ENCODE measurements at places on chromosomes 13 and 19.

- DNase-seq = no peak
These were observed 237.6 kb upstream of the IRS2 start for GRCh38 chr13:110023729-110024644.

GRCh38 chr19:1063030-1063908 lies 3.7 kb upstream of the ARHGAP45 start:
- peak; percentile 66 for DNase-seq

GRCh38 chr13:102316732-102317131 lies 85.1 kb downstream of the FGF14 start:
- no peak for DNase-seq

- DNase-seq = no peak
These were observed 1.4 kb upstream of the HPN start for GRCh38 chr19:35039881-35040825.

Data from activated naive CD8-positive, alpha-beta T cell treated with anti-CD3 and anti-CD28 coated beads for 36 hours (primary cell).